PC-3 (cell line): ENCODE measurements at places on chromosomes 1 and 21. TPM values are rescaled to one million over a fixed set of nuclear protein-coding genes. Genes with fewer than 3 reads are reported as not detected.

GRCh38 chr1:108663074-108663473 is 2.2 kb upstream of the HENMT1 start:
- DNase-seq = no peak

GRCh38 chr1:84272401-84272800 is 29.1 kb upstream of the SAMD13 start:
- DNase-seq = peak; percentile 74

GRCh38 chr1:155139895-155140629 is at the start of gene DPM3:
Gene DPM3, minus strand, starts transcription at chr1:155140531. Its CDS starts 291 bp downstream, at chr1:155140240.
- peak; percentile 88 for DNase-seq

DNA sequence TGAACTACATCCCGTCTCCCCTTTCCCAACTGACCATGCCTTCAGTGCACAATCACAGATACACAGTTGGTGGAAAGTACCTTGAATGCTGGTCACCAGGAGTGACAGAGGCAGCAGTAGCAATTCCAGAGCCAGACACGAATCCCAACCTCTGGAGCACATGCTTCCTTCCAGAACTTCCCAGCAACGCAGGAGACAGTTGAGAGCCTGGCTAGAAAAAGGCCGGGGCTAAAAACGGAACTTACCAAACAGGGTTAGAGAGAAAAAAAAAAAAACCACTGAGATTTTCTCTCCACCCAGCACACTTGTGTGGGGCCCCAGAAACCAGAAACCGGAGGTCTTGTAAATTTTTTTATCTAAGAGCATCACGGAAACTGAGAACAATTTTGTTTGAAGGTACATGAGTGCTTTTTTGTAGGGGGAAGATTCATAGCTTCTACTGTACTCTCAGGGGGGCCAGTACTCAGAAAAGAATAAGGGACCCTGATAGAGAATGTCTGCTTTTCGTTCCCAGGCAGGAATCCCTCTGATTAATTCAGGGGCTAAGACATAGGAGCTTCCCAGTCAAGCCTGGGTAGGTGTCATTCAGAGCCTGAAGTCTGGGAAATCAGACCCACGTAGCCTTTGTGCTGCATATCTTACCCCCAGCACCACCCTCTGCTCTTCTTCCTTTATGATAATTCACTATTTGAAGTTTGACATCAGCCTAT is at the start of gene CD48:
Gene CD48 (minus strand): TSS at position 221 of the 710 bp plus-strand sequence. CDS start 59 bp downstream, at position 162.
- no peak for DNase-seq

- peak; percentile 46 for DNase-seq
Measured at GRCh38 chr1:39825432-39825941, 36.8 kb upstream of the BMP8B start.

Gene VHLL
- total RNA-seq = 1.1 TPM in 1 of 2 replicates, not detected in the other

DNA sequence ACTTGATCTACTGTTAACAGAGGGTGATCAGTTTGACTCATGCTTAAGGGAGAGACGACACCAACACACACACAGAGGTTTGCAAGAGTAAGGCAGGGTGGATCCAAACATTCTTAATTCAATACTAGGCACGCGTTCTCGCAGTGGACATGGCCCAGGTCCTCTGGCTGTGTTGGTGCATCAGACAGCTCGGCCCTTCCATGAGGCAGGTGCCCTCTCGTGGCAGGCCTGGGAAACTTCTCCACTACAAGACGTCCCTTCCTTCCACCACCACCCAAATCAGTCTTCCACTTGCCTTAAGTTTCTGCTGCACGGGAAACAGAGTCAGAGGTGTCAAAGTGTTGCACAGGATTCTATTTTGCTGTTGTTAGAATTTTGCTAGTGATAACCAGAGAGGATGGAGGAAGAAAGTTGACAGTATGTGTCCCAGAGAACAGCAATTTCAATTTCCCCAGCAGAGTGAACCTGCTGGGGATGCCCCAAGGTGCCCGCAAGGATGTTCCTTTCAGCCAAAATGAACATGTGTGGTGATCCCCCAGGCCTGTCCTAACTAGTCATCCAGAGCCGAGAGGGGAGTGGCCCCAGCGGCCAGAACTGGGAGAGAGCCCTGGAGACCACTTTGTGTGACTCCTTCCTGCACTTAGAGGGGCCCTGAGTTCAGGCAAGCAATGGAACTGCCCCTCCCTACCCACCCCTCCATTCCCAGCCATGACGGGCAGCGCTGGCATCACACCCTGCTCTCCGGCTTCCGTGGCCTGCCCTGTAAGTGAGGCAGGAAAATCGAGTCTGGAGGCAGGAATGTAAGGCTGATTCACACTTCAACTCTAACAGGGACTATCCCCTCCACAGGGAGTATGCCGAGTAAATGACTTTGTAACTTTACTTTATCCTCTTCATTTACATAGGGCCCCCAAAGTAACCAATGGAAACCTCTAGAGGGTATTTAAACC is 34.8 kb downstream of the MX1 start:
- peak; percentile 73 for DNase-seq

DNA sequence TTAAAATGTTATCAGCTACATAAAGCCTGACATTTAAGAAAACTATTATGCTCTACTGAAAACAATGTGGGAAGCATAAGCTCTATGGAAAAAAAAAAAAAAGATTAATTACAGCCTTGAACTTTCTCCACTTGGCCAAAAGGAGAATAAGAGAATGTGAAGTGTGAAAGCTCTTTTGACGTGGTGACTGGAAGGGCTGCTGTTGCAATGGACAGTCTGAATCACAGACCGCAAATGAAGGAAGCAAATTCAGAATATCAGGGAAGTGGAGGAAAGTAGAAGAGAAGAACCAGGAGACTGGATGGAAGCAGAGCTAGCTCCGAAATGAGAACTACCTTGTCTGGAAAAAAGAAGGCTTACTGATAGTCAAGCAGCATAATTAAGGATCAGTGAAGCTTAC is 106.8 kb downstream of the AK5 start:
- DNase-seq = no peak

- DNase-seq = no peak
Measured at GRCh38 chr1:114901814-114902213, 47.2 kb downstream of the SYCP1 start.

- no peak for DNase-seq
Measured at GRCh38 chr1:168372307-168372706, 91.6 kb downstream of the TBX19 start.

- peak; percentile 73 for DNase-seq
Measured at GRCh38 chr1:70487910-70488665, 77.0 kb downstream of the CTH start.

DNA sequence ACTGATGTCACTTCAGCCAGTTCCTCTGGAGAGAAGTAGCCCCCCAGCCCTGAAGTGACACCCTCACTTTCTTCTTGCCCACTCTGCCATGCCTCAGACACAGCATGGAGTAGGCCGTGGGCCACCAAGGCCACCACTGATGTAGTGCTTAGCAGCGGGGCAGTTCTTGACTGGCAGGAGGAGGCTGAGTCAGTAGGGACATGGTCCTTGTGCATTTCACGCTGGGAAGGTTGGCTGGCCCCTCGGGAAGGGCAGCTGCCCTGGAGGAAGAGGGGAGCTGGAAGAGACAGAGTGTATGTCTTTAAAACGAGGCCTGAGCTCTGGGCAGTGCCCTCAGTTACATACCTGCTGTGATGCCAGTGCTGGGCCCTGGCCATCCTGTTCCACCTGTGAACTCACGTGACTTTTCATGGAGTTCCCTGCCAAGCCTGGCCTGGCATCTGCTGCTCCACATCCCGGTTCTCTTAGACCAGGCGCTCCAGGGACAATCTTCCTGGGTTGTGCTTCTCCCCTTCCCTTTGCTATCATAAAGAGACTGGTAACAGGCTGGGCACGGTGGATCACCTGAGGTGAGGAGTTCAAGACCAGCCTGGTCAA is 158.6 kb upstream of the TMEM51 start:
- no peak for DNase-seq

Gene SLC45A1
- 0.62 and 0.75 TPM in 2 replicates for total RNA-seq

GRCh38 chr1:89269277-89269676 is 3.4 kb downstream of the GBP5 start:
- no peak for DNase-seq

DNA sequence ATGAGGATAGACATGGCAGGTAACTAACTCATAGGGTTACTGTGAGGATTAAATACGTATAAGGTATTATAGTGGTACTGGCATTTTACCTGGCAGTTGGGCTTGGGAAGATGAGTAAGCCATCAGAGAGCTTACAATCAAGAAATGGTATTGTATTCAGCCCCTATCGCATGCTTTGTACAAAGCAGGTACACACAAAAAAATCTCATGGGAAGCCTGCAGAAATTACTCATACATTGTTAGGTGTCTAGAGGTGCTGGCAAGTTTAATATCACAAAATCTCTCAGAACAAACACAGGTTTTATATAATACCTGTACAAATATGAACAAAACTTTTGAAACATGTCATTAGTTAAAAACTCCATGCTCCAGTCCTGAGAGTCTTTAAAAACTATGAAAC is 71.8 kb upstream of the CNN3 start:
- DNase-seq = peak; percentile 50

DNA sequence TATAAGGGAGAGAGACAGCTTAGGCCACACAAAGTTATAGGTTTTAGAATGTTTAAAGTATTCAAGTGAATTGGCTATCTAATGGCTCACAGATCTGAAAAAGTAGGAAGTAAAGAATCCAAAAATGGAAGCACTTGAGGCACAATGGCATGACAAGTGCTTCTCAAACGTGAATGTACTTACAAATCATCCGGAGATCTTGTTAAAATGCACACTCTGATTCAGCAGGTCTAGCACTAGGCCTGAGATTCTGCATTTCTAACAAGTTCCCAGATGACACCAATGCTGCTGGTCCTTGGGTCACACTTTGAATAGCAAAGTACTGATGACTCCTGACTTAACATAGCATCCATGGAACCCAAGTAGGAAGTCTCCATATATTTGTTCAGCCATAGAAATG is 20.9 kb upstream of the AGL start:
- DNase-seq = no peak

DNA sequence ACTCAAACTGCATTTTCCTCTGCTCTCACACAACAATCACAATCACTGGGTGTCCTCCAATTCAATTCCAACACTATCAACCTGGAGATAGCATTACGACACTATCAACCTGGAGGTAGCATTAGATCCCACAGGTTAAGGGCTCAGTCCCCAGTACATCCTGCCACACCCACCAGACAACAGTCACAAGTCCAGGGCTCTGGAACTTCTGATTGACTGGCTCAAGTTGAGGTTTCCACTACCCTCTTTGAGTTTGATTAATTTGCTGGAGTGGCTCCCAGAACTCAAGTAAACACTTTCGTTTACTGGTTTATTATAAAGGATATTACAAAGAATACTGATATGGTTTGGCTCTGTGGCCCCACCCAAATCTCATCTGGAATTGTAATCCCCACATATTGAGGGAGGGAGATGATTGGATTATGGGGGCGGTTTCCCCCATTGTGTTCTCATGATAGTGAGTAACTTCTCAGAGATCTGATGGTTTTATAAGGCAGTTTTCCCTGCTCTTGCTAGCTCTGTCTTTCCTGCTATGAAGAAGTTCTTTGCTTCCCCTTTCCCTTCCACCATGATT is 49.6 kb upstream of the ARHGAP29 start:
- peak; percentile 47 for DNase-seq

Gene FMOD
- not detected in 2 replicates for total RNA-seq

DNA sequence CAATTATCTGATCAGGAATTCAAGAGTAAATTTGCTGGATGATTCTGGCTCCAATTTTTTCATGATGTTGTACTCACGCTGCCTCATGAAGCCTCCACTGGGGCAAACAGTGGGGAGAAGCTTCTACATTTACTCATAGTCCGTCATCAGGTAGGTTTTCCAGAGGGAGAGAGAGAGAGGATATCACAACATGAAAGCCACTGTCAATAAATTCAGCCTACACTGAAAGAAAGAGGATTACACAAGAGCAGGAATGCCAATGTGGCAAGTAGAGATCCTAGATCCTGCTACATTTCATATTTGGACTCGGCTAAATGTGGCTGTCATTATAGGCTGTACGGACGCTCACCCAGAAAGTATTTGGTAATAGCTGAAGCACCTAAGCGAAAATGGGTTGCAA is 819.9 kb downstream of the BRINP3 start:
- DNase-seq = peak; percentile 30

- no peak for DNase-seq
Measured at GRCh38 chr1:41637367-41637766, 152.9 kb upstream of the EDN2 start.

Gene COL11A1
- not detected in 2 replicates for total RNA-seq

- DNase-seq = peak; percentile 70
Measured at GRCh38 chr1:219713981-219714381, 101.1 kb upstream of the ZC3H11B start.

DNA sequence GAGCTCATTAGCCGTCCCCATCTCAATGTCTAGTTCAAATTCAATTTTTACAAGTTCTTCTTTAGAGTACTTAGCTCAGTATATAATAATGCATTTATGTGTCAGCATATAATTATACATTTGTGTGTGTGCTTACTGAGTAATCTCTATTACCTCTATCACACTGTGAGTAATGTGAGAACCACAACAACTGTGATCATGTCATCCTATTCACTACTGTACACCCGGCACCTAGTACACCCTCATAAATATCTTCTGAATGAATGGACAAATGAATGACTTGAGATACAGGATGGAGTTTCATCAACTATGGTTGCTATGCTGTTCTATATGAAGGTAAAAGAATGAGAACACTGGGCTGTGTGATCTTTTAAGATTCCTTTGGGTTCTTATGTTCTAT is 124.0 kb downstream of the GPATCH2 start:
- DNase-seq = peak; percentile 96

- DNase-seq = no peak
Measured at GRCh38 chr1:183242556-183242955, 56.5 kb downstream of the LAMC2 start.

Gene APOBEC4
- total RNA-seq = not detected in 2 replicates

Gene PTPRU
- total RNA-seq = 25.7 and 31.4 TPM in 2 replicates

DNA sequence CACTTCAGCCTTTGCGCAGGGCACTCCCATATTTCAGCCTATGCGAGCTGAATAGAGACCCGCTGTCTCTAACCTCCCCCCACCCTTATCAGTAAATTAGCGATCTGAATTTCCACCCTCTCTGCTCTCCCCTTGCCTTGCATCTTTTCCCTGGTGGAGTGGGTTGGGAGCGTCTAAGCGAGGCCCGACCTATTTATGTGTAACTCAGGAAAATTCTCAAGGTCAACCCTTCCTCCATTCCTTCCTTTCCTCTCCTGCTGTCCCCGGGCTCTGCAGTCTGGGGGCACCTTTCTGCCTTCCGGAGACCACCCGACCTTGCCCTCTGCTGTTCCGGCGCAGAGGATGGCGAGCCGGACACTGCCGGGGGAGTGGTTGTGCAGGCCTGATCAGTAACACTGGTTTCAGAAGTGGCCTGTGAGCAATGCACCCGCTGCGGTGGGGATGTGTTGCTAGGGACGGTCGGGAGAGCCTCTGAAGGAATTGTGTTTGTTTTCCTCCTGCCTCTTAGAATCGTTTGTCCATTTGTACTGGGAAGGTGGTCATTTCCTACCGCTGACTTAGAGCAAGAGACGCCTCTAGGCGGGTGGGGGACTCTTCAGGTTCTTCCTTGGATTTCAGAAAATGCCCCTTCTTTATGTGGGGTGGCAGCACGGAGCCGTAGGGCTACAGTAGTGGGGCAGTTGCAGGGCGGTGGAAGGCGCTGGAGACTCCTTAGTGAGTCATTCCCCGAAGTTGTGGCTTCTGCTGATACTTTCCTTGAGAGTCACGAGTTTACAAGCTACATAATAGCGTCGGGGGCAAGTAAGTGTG is 513 bp downstream of the MGST3 start:
- DNase-seq = peak; percentile 92
